ENCODE measurements at places on chromosomes 6 and 20. TPM values are rescaled to one million over a fixed set of nuclear protein-coding genes. Genes with fewer than 3 reads are reported as not detected.

BANF2 gene
- polyA plus RNA-seq: 133 TPM

UST gene
- 14.9 TPM for polyA plus RNA-seq

DNA sequence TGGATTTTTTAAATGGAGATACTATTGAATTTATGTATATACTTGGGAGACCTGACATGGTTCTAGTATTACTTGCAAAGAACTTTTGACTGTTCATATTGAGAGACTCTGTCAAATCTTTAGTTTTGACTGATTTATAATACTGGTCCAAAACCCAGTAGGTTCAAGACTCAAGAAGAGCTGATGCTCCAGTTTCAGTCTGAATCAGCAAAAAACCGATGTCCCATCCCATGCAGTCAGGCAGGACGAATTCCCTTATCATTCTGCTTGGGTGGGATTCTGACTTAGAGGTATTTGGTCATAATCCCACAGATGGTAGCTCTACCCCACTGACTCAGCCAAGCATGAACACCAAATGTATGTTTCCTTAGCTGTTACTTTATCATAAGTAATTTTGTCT lies 29.5 kb downstream of the ZNF334 start:
- no peaks in the 10 kb centered on the region for H3K36me3 ChIP-seq
- no peak overlapping the region for H3K27ac ChIP-seq
- H3K27me3 ChIP-seq: no peaks in the 10 kb centered on the region

GRCh38 chr6:44338228-44339122 lies 4.0 kb upstream of the SPATS1 start:
- H3K4me1 ChIP-seq: peaks cover 14% of the 10 kb centered on the region
- peak overlapping the region; percentile 32 for H3K27ac ChIP-seq
- DNase-seq: peak; percentile 71
- no peaks in the 10 kb centered on the region for H3K36me3 ChIP-seq
- no peak overlapping the region for H3K4me3 ChIP-seq

DNA sequence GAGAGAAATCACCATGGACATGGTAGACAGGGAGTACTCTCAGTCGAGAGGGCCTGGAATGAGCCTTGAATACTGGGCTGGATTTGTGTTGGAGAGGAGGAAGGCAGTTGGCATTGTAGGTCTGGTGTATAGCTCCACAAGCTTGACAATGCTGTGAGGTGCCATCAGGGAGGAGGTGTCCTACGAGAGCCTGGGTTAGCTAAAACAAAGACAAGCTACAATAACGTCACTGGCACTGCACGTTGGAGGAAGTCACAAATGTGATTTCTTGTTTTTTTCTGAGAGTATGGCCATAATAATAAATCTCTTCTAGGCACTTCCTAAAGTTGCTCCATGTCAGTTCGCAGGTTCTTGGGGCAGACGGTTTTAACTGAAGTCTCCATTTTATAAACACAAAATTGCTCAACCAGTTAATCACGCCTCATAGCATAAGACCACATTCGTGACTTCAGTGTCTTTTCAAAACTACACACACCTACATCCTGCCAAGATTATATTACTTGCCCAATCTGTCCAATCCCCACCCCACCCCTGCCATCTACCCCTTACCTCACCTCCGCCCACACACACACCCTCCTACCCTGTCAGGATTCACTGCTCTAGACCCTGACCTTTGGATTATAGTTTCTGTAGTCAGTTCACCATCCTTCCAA lies 4.4 kb upstream of the HLA-DMB start:
- no peak overlapping the region for H3K4me3 ChIP-seq
- DNase-seq: no peak
- no peaks in the 10 kb centered on the region for H3K27me3 ChIP-seq
- H3K4me1 ChIP-seq: peaks cover 3% of the 10 kb centered on the region
- H3K27ac ChIP-seq: no peak overlapping the region

GRCh38 chr6:41360314-41360685 lies 24.9 kb downstream of the NCR2 start:
- no peaks in the 10 kb centered on the region for H3K27me3 ChIP-seq
- H3K27ac ChIP-seq: no peak overlapping the region
- no peak for DNase-seq
- no peaks in the 10 kb centered on the region for H3K36me3 ChIP-seq
- no peak overlapping the region for H3K4me3 ChIP-seq
- no peaks in the 10 kb centered on the region for H3K4me1 ChIP-seq

DNA sequence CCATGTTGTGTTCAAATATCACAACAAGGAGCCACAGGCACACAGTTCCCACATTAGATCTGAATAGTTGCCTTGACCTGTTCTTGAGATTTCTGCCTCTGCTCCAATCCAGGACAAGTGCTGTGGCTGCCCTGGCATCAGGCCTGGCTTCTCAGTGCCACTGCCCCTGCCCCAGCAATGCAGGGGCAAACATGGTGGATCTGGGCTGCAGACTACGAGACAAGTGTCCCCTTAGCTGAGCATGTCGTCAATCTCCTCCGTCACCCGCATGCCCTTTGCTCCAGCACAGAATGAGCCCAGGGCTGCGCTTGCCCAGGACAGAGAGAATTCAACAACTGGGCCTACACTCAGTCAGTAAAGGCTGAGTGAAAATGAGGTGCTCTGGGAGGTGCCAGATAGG lies 201.6 kb downstream of the SYNDIG1 start:
- DNase-seq: no peak
- no peak overlapping the region for H3K4me3 ChIP-seq
- H3K27me3 ChIP-seq: no peaks in the 10 kb centered on the region
- H3K27ac ChIP-seq: no peak overlapping the region
- no peaks in the 10 kb centered on the region for H3K4me1 ChIP-seq

DNA sequence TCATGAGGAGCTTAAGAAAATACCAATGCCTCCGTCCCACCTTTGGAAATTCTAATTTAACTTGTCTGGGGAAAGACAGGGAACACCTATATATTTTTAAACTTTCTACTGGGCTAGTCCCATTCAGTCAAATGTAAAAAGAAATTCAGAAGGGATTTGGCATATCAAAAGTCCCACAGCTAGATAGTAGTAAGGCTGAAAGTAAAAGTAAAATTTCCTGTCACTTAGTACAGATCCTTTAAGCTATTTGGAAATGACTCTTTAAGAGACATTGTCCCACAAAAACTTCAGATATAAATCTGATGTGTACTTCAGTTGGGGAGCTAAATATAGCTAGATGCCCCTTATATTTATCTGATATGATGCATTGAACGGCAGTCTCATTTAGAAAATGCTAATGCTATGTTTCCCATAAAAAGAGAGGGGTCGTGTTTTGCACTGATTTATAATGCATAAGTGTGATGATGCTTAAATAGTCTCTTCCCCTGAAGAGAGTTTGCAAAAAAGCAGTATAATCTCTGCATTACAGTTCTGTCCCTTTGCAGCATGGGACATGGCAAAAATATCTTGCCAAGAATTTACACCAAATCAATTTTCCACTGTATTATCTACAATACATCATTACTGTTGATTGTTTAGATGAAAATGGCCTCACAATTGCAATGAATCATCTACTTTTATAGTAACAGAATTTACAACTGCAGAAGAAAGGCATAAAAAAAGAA lies 860.8 kb upstream of the MAP3K7 start:
- no peak overlapping the region for H3K4me3 ChIP-seq
- no peaks in the 10 kb centered on the region for H3K36me3 ChIP-seq
- H3K4me1 ChIP-seq: no peaks in the 10 kb centered on the region
- H3K27ac ChIP-seq: no peak overlapping the region
- no peak for DNase-seq
- H3K27me3 ChIP-seq: no peaks in the 10 kb centered on the region

- H3K27me3 ChIP-seq: no peaks in the 10 kb centered on the region
- no peak overlapping the region for H3K27ac ChIP-seq
- no peak overlapping the region for H3K4me3 ChIP-seq
- H3K4me1 ChIP-seq: no peaks in the 10 kb centered on the region
- no peak for DNase-seq
Measured at GRCh38 chr6:156189714-156190113, 587.5 kb upstream of the ARID1B start.

- H3K36me3 ChIP-seq: no peaks in the 10 kb centered on the region
- H3K27me3 ChIP-seq: no peaks in the 10 kb centered on the region
- H3K4me1 ChIP-seq: no peaks in the 10 kb centered on the region
- H3K27ac ChIP-seq: no peak overlapping the region
Measured at GRCh38 chr20:56826306-56826704, 197.2 kb downstream of the TFAP2C start.

GRCh38 chr6:40815731-40816130 lies 223.3 kb downstream of the UNC5CL start:
- DNase-seq: no peak
- no peaks in the 10 kb centered on the region for H3K36me3 ChIP-seq
- no peaks in the 10 kb centered on the region for H3K4me1 ChIP-seq
- no peak overlapping the region for H3K4me3 ChIP-seq

- no peak overlapping the region for H3K27ac ChIP-seq
- DNase-seq: no peak
- H3K36me3 ChIP-seq: no peaks in the 10 kb centered on the region
Measured at GRCh38 chr20:62277253-62277652, 25.5 kb upstream of the ADRM1 start.

- DNase-seq: no peak
- no peak overlapping the region for H3K4me3 ChIP-seq
- no peaks in the 10 kb centered on the region for H3K27me3 ChIP-seq
- H3K27ac ChIP-seq: no peak overlapping the region
Measured at GRCh38 chr20:22833851-22834250, 201.3 kb upstream of the SSTR4 start.

DNA sequence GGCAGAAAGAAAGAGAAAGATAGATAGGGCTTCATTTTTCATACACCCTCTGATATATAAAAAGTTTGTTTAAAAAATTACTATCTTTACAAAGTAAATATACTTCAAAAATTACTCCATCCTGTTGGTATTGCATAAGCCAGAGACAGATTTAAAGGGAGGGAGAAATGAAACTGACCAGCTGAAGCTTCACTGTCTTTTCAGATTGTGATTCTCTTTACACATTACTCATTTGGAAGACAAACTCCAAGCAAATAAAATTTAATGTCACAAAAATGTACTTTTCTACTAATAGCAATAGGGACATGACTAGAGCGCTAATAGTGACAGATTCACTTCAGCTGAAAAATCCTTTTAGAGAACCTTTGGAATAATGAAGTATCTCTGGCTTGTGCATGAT lies 38.6 kb upstream of the MARCKS start:
- no peaks in the 10 kb centered on the region for H3K4me1 ChIP-seq
- H3K4me3 ChIP-seq: no peak overlapping the region
- H3K27me3 ChIP-seq: no peaks in the 10 kb centered on the region
- H3K27ac ChIP-seq: no peak overlapping the region

DNA sequence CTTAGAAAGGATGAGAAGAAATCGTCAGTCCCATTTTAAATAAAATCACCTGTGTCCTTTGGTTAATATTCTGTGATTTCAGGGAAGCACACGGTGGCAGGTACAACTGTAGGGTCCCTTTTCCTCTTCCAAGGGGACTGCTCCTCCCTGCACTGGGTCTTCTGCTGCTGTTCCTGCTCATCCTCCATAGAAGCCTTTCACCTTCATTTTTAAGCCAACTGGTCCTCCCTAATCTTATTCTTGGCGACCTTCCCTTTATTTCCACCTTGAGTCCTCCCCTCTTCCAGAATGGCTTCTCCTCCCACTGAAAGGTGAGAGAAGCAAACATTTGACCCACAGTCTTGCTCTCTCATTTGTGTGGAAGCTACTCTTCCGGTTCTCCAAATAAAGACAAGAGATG lies 4.4 kb upstream of the PRDM1 start:
- no peak overlapping the region for H3K4me3 ChIP-seq
- H3K27me3 ChIP-seq: no peaks in the 10 kb centered on the region
- no peak overlapping the region for H3K27ac ChIP-seq
- no peak for DNase-seq
